Stimulated activated CD4-positive, alpha-beta T cell treated with anti-CD3 and anti-CD28 coated beads, Interleukin-2, amount 100 ng/mL, for 24 hours (primary cell): ENCODE measurements at places on chromosomes 13 and 19.

DNA sequence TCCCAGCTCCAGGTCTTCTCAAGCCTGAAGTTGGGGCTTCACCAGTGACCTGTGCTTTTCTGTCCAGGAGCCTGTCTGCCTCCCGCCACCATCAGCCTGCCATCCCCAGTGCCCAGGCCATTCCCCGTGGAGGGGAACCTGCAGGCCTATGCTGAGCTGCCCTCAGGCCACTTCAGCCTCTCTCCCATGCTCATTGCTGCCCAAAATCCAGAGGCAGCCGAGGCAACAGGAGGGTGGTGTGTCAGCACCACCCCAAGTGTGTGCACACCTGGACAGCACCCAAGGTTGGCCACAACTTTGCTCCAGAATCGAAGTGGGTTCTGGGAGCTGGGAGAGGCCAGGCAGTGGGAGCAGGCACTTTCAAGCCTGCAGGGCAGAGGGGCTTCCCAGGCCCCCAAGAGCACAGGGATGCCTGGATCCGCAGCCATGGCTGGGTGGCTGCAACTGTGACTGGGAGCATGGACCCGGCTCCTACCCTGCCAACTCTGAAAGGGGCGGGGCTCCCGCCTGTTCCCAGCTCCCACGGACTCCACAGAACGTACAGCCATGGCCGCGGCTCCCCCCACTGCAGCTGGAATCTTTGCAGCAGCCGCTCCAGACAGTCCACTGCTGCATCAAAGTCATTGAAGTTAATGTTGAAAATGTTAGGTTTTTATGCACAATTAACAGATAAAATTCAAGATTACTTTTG lies 1747.0 kb downstream of the OLFM4 start:
- DNase-seq, result no peak

GRCh38 chr19:12749938-12750521 lies 1.6 kb upstream of the BEST2 start:
- no peak for DNase-seq

DNA sequence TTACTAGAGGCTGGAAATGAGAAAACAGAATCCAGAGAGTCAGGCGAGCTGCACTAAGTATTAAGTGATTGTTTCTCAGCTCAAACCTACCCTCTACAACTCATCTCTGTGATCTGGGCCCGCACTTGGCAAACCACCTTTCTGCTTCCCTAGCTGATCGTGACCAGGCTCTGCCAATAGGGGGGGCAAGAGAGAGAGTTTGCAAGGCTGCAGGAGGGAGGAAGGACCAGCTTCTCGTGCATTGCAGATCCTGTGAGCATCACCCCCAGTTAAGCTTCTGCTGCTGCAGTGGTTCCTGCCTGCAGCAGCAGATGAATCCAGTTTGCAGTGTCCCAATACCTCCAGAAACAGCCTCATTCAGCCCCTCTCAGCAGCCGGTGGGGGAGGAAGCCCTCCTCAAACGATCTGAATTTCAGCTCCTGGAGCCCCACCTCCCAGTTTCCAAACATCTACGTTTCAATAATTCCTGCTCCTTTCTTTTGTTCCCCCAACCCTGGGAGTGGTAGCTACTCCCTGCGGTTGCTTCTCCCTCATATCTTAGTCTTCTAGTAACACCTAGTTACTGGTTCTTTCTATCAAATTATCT lies 20.0 kb downstream of the XRCC1 start:
- DNase-seq, result peak; percentile 83

DNA sequence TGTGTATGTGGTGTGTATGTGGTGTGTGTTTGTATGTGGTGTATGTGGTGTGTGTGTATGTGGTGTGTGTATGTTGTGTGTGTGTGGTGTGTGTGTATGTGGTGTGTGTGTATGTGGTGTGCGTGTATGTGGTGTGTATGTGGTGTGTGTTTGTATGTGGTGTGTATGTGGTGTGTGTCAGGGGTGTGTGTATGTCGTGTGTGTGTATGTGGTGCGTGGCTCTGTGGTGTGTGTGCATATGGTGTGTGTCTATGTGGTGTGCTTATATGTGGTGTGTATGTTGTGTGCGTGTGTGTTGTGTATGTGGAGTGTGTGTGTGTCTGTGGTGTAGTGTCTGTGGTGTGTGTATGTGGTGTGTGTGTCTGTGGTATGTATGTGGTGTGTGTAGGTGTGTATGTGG lies 62.5 kb upstream of the MEDAG start:
- DNase-seq, result no peak

GRCh38 chr13:90299238-90299637 lies 1048.2 kb upstream of the MIR17HG start:
- DNase-seq, result no peak

DNA sequence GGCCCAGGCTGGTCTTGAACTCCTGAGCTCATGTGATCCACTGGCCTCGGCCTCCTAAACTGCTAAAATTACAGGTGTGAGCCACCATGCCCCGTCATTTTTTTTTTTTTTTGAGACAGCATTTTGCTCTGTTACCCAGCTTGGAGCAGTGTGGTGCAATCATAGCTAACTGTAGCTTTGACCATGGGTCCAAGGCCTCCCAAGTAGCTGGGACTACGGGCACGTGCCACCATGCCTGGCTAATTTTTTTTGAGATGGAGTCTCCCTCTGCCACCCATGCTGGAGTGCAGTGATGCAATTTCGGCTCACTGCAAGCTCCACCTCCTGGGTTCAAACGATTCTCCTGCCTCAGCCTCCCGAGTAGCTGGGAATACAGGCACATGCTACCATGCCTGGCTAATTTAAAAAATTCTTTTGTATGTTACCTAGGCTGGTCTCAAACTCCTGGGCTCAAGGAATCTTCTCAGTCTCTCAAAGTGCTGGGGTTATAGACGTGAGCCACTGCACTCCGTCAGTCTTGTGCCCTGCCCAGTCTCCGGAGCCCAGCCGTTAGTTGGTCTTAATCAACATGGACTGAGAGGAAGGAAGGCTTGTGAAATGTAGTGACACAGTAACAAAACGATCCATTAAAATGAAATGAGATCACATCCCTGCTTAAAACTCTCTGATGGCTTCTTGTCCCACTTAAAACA lies 1.4 kb upstream of the LRG1 start:
- no peak for DNase-seq

- no peak for DNase-seq
These were observed 67.9 kb downstream of the ATP11A start for GRCh38 chr13:112757759-112758086.

DNA sequence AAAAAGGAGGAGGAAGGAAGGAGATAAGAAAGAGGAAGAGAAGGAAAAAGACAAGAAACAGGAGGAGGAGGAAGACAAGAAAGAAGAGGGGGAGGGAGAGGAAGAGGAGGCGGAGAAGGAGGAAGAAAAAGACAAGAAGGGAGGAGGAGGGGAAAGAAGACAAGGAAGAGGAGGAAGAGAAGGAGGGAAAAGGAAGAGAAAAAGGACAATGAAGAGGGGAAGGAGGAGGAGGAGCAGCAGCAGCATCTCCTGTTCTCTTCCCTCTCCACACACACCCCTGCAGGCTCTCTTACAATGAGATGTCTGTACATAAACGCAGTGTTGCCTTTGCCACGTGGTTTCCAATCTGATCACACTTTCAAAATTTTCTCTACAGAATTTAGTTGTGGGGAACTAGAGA lies 66.6 kb downstream of the RUBCNL start:
- DNase-seq, result no peak

DNA sequence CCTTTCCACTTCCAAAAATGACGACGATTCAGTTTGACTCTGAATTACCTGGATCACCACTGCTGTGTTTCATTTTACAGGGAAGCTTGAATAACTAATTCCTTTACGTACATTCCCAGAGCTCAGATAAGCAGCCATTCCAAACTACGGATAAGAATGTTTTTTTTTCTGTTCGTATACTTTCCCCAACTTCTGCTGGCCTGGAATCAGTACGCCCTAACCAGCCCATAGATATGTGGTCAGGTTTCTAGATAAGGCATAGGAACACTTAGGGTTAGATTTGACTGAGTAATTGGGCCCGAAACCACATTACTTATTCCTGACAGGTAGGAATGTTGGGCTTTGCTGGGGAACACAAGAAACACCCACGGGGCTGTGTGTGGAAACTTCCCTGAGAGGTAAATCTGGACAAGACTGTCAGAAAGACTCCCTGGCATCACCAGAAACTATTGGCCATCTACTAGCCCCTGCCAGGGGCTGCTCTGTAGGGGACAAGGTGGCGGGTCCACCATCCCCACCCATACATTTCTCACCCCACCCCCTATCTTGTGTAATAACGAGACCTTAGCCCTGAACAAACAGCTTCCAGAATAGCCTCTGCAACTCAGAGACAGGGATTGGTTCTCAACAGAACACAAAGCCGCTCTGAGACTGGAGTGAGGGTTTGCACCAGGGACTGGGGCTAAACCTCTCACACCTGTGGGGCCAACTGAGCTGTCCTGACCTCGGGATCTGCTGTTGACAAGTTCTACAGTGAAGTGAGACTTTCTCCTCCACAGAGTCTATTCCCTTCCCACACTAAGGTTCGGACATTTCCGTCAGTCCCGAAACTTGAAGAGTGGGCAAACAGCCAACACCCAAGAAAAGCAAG lies 15.6 kb downstream of the RHPN2 start:
- DNase-seq, result no peak

GRCh38 chr13:27927444-27928352 lies 7.9 kb downstream of the PDX1 start:
- peak; percentile 3 for DNase-seq

DNA sequence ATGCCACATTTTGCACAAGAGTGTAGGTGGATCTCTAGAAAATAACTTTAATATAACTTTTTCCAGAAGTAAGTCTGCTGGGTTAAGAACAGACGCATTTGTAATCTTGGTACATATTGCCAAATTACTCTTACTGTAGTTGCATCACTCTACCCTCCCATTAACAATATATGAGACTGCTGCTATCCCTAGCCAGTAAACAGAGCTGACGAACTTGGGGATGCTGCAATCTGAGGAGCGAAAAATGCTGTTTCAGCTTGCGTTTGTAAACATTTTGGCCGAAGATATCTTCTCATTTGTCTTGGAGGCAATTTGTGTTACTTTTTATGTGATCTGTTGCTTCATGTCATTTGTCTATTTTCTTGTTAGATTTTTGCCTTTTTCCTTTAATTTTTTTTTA lies 1482.8 kb downstream of the OLFM4 start:
- DNase-seq, result no peak

DNA sequence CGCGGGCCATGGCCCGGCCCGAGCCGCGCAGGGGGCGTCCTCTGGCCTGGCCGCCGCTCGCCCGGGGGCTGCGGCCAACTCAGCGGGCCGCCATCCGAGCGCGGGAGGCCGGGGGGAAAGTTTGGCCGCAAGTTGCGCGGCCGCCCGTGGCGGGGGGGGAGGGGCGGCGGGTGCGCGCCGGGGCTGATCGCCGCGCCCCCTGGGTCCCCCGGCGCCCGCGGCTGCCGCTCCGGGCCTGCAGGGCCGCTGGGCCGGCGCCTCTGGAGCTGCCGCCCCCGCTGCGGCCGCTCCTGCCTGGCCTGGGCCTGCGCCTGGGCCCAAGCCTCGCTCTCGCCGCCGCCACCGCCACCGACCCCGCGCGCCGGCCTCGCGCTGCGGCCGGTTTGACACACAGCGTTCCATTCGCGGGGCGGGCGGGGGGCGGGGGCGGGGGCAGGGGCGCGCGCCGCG lies at the start of gene NR2F6:
Gene NR2F6, minus strand, starts transcription at position 385 of the 450 bp plus-strand sequence. CDS start 699 bp downstream, outside the sequence.
- DNase-seq, result no peak

GRCh38 chr19:24040621-24041020 lies 46.4 kb upstream of the ZNF254 start:
- DNase-seq, result no peak
